Epithelial cell of esophagus (primary cell): ENCODE measurements at places on chromosomes 11 and 22.

- DNase-seq: no peak
Measured at GRCh38 chr11:120333801-120334200, 2.4 kb upstream of the ARHGEF12 start.

GRCh38 chr11:74870485-74870884, 78.4 kb downstream of the XRRA1 start:
- DNase-seq: peak; percentile 41

DNA sequence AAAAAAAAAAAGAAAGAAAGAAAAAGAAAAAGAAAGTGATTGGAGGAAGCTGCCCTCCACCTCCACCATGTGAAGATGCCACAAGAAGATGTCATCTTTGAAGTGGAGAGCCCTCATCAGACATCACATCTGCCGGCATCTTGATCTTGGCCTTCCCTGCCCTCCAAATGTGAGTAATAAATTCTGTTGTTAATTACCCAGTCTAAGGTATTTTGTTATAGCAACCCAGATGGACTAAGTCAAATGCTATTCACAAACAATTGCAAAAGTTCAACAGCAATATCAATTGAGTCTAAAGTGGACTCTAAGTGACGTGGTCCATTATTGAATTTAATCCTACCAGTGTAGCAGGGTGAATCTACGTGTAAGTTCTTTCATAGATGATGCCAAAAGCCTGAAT, 55.9 kb upstream of the NUP160 start:
- DNase-seq: no peak

GRCh38 chr11:94183886-94184264, 55.2 kb downstream of the PANX1 start:
- peak; percentile 72 for DNase-seq

- DNase-seq: no peak
Measured at GRCh38 chr11:124768914-124769313, 6.8 kb upstream of the ESAM start.
